ENCODE measurements at places on chromosomes 3 and 15. TPM values are rescaled to one million over a fixed set of nuclear protein-coding genes. Genes with fewer than 3 reads are reported as not detected.

DNA sequence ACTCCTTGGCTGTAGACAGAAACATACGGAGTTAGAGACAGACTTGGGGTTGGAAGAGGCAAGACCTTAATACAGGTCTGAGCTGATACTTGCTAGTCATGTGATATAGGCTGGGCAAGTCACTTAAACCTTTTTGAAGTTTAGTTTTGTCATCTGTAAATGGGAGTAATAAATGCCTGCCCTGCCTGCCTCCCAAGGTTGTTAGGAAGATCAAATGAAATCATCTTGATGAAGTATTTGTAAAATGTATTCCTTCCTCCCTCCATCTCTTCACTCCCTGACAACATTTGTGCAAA lies 2.9 kb downstream of the PXK start:
- DNase-seq, result no peak

- DNase-seq, result no peak
These were observed 40.5 kb upstream of the HES1 start for GRCh38 chr3:194095464-194095863.

DNA sequence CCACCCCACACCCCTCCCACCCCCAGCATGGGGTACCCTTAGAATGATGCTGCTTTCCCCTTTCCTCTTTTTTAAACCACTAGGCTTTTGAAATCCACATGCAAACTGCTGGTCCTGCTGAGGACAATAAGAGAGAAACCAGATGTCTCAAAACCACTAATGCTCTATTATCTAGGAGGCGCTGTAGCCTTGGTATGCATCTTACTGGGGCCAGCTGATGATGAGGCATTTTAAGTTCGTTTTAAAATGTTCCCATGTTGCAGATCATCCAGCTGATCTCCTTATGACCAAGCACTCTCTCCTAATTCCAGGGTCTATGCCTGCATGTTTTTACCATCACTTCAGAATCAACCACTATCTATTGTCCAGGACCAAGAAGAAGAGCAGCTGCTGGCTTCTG lies 1.3 kb downstream of the NME9 start:
- DNase-seq, result no peak

DNA sequence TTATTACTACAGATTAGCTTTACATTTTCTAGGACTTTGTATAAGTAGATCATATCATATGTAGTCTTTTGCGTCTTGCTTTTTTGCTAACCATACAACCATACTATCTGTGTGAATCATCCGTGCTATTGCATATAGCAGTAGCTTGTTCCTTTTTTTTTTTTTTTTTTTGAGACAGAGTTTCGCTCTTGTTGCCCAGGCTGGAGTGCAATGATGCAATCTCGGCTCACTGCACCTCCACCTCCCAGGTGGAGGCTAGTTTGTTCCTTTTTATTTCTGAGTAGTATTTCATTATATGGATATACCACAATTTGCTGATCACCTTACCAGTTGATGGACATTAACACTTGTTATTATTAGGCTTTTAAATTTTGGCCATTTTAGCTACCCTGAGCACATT lies 54.5 kb upstream of the TBL1XR1 start:
- DNase-seq, result peak; percentile 39

DNA sequence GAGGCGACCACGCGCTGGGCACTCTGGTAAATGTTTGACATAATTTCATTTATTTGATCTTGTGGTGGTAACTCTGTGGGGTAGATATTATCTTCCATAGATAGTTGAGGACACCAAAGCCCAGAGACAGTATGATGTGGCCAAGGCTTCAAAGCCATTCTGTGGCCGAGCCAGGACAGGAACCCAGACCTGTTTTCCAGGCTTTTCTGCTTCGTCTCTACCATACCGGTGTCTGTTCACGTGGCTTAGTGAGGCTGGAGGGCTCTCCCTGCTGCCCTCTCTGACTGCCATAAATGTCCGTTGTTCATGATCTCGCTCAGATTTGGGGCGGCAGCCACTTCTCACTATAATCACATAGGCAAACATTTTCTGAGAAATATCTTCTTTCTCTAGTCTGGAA lies 134.7 kb downstream of the PEX5L start:
- no peak for DNase-seq

DNA sequence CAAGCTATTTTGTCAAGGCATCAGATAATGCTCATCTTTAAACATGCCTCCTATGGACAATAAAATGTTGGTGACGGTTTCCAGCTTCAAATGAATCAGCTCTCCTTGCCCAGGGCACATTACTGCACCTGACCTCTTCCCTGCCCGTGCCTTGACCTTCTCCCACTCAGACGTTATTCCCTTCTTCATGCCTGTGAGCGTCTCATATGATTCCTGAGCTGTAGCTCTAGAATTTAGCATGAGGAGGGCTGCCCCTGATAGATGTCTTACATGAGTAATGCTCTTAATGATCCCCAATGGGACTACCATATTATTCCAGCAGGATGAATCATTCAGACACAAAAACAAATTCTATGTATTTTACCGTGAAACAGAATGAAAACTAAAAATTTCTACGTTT lies 762.7 kb downstream of the ROBO1 start:
- DNase-seq, result no peak

GRCh38 chr3:17044855-17045254 lies 160.1 kb downstream of the PLCL2 start:
- DNase-seq, result no peak

Gene HRH1
- polyA plus RNA-seq, result not detected

Gene CAMP
- polyA plus RNA-seq, result not detected
